CD8-positive, alpha-beta memory T cell (primary cell): ENCODE measurements at places on chromosomes 6 and 20. TPM values are rescaled to one million over a fixed set of nuclear protein-coding genes. Genes with fewer than 3 reads are reported as not detected.

Gene RNF144B
- total RNA-seq, result 0.98 TPM

Gene MAFB
- total RNA-seq, result 1.7 TPM

Gene SSTR4
- not detected for total RNA-seq

Gene KHDC1
- 7.1 TPM for total RNA-seq

Gene RREB1
- total RNA-seq, result 18.7 TPM

Gene LPIN3
- total RNA-seq, result 0.46 TPM

Gene HACE1
- 10.6 TPM for total RNA-seq

Gene GPLD1
- 0.35 TPM for total RNA-seq

Gene MICB
- total RNA-seq, result 21.9 TPM

- H3K36me3 ChIP-seq, result no peaks in the 10 kb centered on the region
- H3K27me3 ChIP-seq, result no peaks in the 10 kb centered on the region
- H3K27ac ChIP-seq, result no peak overlapping the region
- no peak for DNase-seq
- no peaks in the 10 kb centered on the region for H3K4me1 ChIP-seq
Observed at GRCh38 chr6:145148776-145149175, 586.5 kb downstream of the EPM2A start.

- H3K27me3 ChIP-seq, result no peaks in the 10 kb centered on the region
- H3K4me1 ChIP-seq, result no peaks in the 10 kb centered on the region
- no peak for DNase-seq
- H3K4me3 ChIP-seq, result no peak overlapping the region
- no peak overlapping the region for H3K27ac ChIP-seq
Observed at GRCh38 chr20:24776755-24777271, 172.3 kb upstream of the CST7 start.

DNA sequence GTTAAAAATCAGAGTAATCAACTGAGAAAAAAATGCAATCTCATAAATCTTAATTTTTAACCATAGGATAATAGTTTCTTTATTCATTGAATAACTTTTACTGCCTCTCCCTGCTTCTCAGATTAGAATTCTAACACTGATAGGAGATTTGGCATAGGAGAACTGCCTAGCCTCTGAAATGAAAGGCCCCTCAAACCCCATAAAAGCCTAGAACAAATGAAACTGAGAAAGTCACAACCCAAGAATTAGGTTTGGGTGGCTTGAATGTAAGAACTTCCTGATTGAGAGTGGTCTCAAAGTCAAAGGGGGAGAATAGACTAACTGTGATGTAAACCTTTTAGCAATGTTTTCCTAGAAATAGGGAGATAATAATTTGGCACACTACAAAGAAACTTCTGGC lies 52.2 kb downstream of the SAMD5 start:
- H3K36me3 ChIP-seq, result no peaks in the 10 kb centered on the region
- no peak overlapping the region for H3K4me3 ChIP-seq
- DNase-seq, result no peak
- H3K4me1 ChIP-seq, result no peaks in the 10 kb centered on the region
- H3K27ac ChIP-seq, result no peak overlapping the region

- H3K27ac ChIP-seq, result no peak overlapping the region
- H3K4me3 ChIP-seq, result no peak overlapping the region
- H3K36me3 ChIP-seq, result no peaks in the 10 kb centered on the region
- no peak for DNase-seq
- no peaks in the 10 kb centered on the region for H3K4me1 ChIP-seq
- H3K27me3 ChIP-seq, result no peaks in the 10 kb centered on the region
Observed at GRCh38 chr6:163469459-163469985, 55.0 kb downstream of the QKI start.

DNA sequence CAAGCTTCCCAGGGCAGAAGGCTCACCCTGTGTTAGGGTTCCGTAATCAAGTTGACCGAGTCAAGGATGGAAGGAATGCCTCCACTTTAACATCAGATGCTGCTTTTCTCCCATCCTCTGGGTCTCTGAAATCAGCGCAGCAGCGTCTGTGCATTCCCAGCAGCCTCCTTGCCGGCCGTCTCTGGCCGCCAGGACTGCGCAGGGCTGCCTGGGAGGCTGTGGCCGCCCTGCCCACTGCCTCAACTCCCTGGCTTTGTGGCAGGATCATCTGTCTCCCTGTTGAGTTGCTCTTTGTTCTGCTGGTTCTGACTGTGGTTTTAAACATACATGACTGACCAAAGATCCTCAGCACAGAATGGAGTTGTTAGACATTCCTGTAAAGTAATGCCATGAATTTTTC lies 56.5 kb downstream of the DLL1 start:
- H3K27me3 ChIP-seq, result peaks cover 8% of the 10 kb centered on the region
- no peak for DNase-seq
- no peak overlapping the region for H3K4me3 ChIP-seq
- no peaks in the 10 kb centered on the region for H3K36me3 ChIP-seq

DNA sequence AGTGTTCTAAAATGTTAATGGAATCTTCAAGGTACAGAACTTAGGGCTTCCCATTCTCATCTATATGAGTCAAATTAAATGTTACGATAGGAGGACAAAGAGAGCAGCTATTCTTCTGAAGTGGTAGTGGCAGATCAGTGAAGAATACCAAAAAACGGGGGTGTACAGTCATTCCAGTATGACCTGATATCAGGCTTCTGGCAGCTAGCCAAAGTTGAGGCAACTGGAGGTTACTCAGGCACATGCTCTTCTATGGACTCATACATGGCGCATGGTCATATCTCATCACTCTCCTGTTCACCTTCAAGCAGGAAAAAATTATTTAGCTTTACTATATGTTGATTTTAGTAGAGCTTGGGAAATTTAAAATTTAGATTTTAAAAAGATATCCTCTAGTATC lies 1608.8 kb downstream of the GRIK2 start:
- H3K36me3 ChIP-seq, result no peaks in the 10 kb centered on the region
- H3K4me3 ChIP-seq, result no peak overlapping the region
- no peak overlapping the region for H3K27ac ChIP-seq
- H3K27me3 ChIP-seq, result no peaks in the 10 kb centered on the region
- DNase-seq, result no peak

GRCh38 chr6:6709106-6709505 lies 120.6 kb downstream of the LY86 start:
- peaks cover 21% of the 10 kb centered on the region for H3K4me1 ChIP-seq
- H3K27me3 ChIP-seq, result no peaks in the 10 kb centered on the region
- no peaks in the 10 kb centered on the region for H3K36me3 ChIP-seq
- H3K27ac ChIP-seq, result no peak overlapping the region
- no peak overlapping the region for H3K4me3 ChIP-seq
- DNase-seq, result no peak

DNA sequence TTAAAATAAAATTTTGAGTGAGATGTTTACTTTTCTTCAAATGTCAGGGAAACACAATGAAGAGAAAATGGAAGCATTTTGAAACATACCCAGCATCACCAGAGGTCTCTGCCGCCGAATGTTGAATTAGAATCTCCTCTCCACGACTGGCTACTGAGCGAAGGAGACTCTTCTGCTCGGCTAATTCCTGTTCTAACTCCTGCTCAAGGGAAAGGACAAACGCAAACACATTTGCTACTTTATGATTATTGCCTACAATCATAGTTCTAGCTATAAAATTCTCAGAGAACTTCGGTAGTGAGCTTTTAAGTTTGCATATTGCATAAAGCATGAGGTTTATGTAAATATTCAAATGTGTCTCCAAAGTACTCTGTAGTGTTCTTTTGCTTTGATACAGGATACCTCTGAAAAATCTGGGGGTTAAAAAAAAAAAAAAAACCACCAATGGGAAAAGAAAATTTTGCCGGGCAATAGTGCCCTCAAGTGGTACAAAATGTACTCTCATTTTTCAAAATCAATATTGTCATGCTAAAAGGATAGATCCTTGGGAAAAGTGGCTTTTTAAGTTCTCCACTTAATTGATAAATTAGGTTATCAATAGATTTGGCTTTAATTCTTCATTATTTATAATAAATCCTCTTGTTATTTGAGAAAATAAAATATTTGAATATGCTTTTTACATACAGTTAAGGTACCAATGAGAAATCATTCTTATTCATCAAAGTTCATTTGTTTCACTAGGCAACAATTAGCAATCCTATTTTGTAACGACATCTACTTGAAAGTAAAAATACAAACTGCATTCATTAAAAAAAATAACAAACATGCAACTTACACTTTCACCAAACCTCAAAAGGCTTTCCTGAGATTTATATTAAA lies 369.0 kb downstream of the SYNE1 start:
- H3K27me3 ChIP-seq, result no peaks in the 10 kb centered on the region
- no peak overlapping the region for H3K27ac ChIP-seq
- H3K4me1 ChIP-seq, result no peaks in the 10 kb centered on the region
- H3K4me3 ChIP-seq, result no peak overlapping the region

- H3K4me3 ChIP-seq, result no peak overlapping the region
- no peaks in the 10 kb centered on the region for H3K27me3 ChIP-seq
- no peaks in the 10 kb centered on the region for H3K36me3 ChIP-seq
- H3K4me1 ChIP-seq, result no peaks in the 10 kb centered on the region
- DNase-seq, result no peak
- no peak overlapping the region for H3K27ac ChIP-seq
Observed at GRCh38 chr6:53134601-53135235, 13.9 kb downstream of the GCM1 start.

- no peaks in the 10 kb centered on the region for H3K4me1 ChIP-seq
- H3K4me3 ChIP-seq, result no peak overlapping the region
- no peaks in the 10 kb centered on the region for H3K36me3 ChIP-seq
- no peak for DNase-seq
- H3K27ac ChIP-seq, result no peak overlapping the region
Observed at GRCh38 chr6:116267836-116268588, 11.7 kb downstream of the TSPYL1 start.

DNA sequence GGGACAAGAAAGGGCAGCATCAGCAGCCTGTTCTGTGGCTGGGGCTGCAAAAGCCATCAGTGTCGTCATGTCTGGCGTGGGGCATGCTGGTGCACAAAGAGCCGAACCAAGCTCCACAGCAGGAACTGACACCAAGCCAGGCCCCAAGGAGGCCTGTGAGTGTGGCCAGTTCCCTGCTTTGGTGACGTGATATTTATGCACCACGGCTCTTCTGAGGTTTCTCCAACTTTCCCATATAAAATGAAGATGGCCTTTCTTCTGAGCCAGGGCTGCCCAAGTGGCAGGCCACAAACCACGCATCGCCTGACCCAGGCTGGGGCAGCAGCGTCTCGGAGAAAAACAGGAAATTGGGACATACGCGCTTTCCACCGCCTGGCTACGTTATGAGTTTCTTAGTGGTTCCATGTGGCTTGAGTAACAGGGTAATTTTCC lies 109.9 kb downstream of the RIN2 start:
- no peak for DNase-seq
- no peaks in the 10 kb centered on the region for H3K36me3 ChIP-seq
- H3K4me3 ChIP-seq, result no peak overlapping the region
- H3K4me1 ChIP-seq, result no peaks in the 10 kb centered on the region
- H3K27me3 ChIP-seq, result no peaks in the 10 kb centered on the region

GRCh38 chr6:29797135-29797534 lies 30.5 kb upstream of the HLA-G start:
- no peaks in the 10 kb centered on the region for H3K36me3 ChIP-seq
- no peak for DNase-seq
- H3K27ac ChIP-seq, result no peak overlapping the region
- H3K4me1 ChIP-seq, result peaks cover 7% of the 10 kb centered on the region

- DNase-seq, result no peak
- no peak overlapping the region for H3K4me3 ChIP-seq
- no peaks in the 10 kb centered on the region for H3K4me1 ChIP-seq
Observed at GRCh38 chr6:56318851-56319250, 71.5 kb upstream of the COL21A1 start.

DNA sequence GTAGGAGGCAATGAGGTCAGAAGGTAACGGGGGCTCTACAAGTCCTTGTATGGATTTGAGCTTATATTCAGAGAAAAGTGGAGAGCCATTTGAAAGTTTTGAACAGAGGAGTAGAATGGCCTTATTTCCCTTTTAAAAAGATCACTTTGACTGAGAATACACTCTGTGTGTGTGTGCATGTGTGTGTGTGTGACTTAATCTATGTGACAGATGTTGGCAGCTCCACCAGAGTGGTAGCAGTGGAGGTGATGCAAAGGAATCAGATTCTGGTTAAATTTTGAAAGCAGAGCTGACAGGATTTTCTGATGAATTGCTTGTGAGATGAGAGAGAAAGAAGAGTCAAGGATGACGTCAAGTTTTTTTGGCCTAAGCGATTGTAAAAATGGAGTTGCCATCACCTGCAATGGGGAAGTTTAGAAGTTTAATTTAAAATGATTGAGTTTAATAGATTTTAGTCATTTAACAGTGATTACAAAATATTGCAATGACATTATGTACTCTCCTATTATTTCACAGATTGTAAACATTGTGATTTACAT lies 172.2 kb upstream of the HEY2 start:
- H3K27me3 ChIP-seq, result no peaks in the 10 kb centered on the region
- no peak overlapping the region for H3K27ac ChIP-seq
- H3K4me1 ChIP-seq, result no peaks in the 10 kb centered on the region
- H3K4me3 ChIP-seq, result no peak overlapping the region
- DNase-seq, result no peak

GRCh38 chr20:35954907-35955251 lies 577 bp upstream of the SCAND1 start:
- peak overlapping the region; percentile 97 for H3K27ac ChIP-seq
- peaks cover 27% of the 10 kb centered on the region for H3K4me1 ChIP-seq
- no peaks in the 10 kb centered on the region for H3K36me3 ChIP-seq
- H3K4me3 ChIP-seq, result peak overlapping the region; percentile 83
- peak; percentile 67 for DNase-seq
- no peaks in the 10 kb centered on the region for H3K27me3 ChIP-seq

DNA sequence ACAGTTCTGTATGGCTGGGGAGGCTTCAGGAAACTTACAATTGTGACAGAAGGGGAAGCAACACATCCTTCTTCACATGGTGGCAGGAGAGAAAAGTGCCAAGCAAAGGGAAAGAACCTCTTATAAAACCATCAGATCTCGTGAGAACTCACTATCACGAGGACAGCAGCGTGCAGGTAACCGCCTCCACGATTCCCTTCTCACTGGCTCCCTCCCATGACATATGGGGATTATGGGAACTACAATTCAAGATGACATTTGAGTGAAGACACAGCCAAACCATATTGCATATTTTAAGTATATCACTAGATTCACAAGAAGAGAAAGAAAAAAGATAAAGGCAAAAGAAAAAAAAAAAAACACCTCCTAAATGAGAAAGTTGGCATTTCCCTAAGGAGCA lies 431.9 kb upstream of the RGS17 start:
- H3K4me3 ChIP-seq, result no peak overlapping the region
- H3K36me3 ChIP-seq, result no peaks in the 10 kb centered on the region
- DNase-seq, result no peak
- H3K4me1 ChIP-seq, result no peaks in the 10 kb centered on the region
- no peaks in the 10 kb centered on the region for H3K27me3 ChIP-seq

DNA sequence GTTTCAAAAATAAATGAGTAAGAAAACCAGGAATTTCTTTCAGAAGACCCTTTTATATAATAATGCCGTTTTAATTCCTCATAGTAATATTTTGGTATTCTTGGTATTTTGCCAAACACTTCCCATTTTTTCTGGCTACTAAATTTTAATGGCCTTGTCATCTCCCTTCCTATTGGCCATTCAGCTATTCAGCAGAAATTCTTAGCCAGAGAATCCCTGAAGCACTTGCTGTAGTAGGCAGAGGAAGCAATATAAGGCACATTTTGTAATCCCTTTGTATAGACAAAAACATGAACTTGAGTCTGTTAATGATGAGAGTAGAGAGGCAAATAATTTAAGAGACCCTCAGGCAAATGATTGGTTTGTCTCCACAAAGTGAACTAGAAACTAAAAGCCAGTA lies 118.4 kb upstream of the LAMP5 start:
- H3K4me1 ChIP-seq, result no peaks in the 10 kb centered on the region
- no peak overlapping the region for H3K27ac ChIP-seq
- H3K4me3 ChIP-seq, result no peak overlapping the region
- H3K27me3 ChIP-seq, result no peaks in the 10 kb centered on the region
